ENCODE measurements at places on chromosomes 1 and 21.

DNA sequence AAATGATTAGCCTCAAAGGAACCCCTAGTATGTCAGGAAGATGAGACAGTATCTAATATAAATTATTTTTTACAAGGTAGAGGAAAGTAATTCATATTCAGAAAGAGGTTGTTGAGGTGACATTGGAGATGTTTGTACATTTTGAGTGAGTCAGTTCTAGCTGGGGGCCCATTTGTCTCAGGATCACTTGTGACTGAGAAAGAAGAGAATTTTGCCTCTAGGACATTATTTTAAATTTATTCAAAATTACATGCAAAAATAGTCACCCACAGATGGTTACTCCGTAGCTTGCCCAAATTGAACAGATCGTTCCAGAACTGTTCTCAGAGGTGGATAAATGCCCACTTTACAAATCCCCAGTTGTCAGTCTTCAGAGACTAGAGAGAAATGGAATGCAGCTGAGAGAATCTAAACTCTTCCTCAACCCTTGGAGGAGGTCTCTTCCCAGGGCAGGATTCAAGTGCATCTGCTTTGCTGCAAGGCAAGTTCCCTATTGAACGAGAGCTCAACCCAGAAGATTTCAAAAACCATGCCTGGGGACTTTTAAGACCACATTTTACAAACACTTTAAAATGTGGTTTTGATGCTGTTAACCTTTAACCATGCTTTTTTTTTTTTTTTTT lies 987.8 kb upstream of the ADAMTS5 start:
- DNase-seq: no peak

DNA sequence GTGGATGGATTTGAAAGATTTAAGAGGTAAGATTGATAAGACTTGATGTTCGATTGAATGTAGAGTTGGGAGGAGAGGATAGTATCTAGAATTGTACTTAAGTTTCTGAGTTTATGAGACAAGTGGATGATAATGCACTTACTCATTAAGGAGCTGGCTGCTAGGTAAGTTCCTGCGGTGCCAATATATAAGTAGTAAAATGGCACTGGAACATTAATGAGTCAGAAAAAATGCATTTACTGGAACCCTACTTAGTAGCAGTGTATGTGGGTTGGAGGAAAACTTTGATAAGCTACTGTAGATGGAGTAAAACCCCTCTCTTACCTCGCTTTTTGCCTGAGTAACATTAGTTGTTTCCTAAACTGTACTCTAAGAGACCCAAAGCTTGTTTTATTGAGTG lies 68.2 kb downstream of the ZFYVE9 start:
- no peak for DNase-seq

- peak; percentile 71 for DNase-seq
These were observed 3.8 kb downstream of the BCL9 start for GRCh38 chr1:147545133-147545532.

- DNase-seq: no peak
These were observed 176.5 kb upstream of the GJB5 start for GRCh38 chr1:34578306-34578705.

DNA sequence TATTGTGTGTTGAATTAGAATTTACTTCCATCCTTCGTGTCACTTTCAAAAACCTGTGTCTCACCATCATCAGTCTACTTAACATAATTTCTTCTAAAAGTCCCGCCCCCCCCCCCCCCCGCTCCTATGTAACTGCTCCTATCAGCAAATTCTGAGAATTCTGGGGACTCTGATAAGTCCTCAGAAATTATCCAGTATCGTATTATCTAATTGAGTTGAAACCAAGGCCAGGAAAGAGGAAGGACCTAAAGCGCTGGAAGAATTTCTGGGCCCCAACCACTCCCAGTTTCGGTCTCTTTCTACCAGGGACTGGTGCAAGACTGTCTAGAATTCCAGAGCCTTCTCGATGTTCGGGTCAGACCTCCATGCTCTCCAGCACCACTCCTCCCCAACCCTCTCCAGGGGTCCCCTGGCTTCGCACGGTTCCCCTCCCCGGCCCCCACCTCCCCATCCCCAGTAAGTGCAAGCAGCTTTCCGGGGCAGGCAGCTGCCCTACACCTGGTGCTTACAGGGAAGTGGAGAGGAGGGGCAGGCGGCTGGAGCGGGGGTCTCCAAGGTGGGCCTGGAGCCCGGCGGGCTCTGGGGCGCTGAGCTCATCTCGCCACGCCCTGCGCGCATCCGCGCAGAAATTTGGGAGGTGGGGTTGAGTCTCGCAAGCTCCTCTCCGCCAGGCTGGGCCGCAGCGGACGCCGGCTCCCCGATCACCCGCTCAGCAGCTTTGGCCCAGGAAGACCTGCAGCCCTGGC lies 16.0 kb upstream of the ZNF496 start:
- no peak for DNase-seq

GRCh38 chr1:229980009-229980408 lies 87.0 kb upstream of the GALNT2 start:
- DNase-seq: no peak

DNA sequence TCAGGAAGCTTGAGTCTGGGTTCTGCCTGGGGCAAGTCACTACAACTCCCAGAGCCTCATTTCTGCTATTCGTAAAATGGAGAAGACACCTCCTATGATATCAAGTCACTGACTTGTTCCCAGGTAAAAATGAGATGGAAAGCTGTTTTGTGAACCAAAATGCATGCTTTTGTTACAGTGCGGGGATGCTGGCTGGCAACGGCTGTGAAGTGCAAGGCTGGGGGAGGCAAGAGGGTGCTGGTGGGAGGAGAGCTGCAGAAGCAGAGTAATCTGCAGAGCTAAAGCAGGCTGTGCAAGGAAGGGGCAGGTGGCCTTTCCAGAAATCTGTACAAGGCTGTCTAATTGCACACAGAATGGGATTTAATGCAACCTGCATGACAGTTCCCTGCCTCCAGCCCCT lies 150.9 kb downstream of the CNIH3 start:
- DNase-seq: no peak

GRCh38 chr1:229310833-229311232 lies 32.0 kb downstream of the CCSAP start:
- DNase-seq: no peak

GRCh38 chr1:17161137-17161740 lies 42.0 kb upstream of the PADI2 start:
- no peak for DNase-seq

DNA sequence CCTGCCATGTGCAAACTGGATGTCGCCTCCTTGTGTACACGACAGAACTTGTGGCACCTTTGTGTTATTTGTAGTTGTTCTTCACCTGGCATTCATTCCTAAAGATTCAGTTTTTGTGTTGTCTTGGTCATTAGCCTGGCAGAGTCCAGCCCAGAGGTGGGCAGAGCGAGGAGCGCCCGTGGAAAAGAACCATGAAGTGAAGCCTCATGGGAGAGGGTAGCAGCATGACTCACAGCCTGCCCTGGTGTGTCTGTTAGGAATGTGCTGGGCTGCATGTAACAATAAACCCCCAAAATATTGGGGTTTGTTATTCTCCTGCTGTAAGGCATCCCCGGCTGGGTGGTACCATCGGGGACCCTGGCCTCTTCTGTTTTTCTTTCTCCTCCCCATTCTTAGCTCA lies 124.9 kb upstream of the TMEM51 start:
- DNase-seq: no peak

GRCh38 chr1:23530747-23531561 lies at the start of gene E2F2:
Gene E2F2, minus strand, starts transcription at chr1:23531233. Its CDS starts 440 bp downstream, at chr1:23530793.
- peak; percentile 70 for DNase-seq

DNA sequence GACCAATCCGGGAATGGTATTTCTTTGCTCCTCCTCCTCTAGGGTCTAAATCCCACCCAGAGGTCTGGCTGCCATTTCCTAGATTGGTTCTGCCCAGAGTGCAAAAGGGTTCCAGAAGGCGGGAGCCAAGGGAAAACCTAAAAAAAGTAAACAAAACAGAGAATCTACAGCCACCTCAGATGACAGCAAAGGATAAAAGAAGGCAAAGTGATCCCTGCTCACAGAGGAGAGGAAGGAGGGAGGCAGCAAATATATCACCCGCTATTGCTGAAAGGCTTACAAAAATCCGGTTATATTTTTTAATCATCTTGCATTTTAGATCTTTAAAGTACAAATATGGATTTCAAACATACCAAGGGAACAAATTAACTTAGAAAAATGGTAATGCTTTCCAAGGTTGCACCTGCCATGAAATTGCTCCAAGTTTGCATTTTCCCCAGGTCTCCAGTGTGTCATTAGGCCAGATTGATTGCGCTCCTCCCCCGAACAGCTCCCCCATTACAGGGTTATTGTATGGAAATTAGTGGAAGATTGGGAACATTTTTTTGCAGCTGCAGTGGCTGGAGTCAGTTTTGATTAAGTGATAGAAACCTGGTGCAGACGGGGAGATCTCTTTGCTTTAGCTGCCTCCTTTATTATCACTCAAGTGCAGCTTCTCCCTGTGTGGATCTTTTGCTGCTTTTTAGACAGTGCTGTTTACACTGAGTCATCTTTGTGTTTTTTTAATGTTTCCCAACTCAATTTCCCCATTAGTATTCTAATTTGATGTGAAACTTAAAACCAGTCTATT lies 280.5 kb upstream of the CAMK1G start:
- no peak for DNase-seq

- DNase-seq: no peak
These were observed 736.9 kb upstream of the PRMT6 start for GRCh38 chr1:106319612-106320011.
